ENCODE measurements at places on chromosomes 2 and 18. TPM values are rescaled to one million over a fixed set of nuclear protein-coding genes. Genes with fewer than 3 reads are reported as not detected.

Gene RNU2-63P
- 174 TPM for total RNA-seq

Gene UGT1A4
- not detected for total RNA-seq

Gene ZNF396
- total RNA-seq: 0.54 TPM

DNA sequence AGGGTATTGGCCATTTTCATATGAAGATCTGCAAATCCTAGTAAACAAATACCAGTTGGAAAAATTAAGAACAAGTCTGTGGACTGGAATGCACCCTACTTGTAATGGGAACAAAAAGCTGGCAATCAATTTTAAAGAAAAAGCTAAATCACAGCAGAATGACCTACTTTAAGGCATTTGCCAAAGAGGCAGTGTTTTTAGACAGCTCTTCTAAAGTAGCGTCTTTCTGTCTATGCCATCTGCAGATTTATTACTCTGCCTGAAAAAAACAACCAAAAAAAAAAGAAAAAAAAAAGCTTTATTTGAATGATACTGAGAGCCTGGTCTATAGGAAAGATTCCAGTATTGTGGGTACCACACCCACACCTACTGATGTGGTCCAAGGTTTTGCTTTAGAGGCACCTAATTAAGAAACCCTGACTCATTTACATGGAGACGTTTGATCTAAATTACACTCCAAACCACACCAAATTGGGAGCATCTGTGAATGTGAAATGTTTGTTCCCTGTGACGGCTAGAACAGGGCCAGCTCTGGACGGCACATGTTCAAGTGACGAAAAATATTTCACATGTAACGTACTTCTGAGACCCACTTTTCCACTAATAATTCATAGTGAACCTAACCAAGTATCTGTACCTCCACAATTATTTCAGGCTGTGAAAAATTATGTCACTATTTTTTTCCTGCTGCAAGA is 597.1 kb downstream of the ARHGAP15 start:
- DNase-seq: no peak

- DNase-seq: peak; percentile 64
Measured at GRCh38 chr2:213246497-213247281, 37.6 kb upstream of the SPAG16 start.

Data from IMR-90 (cell line).